ENCODE measurements at places on chromosomes 7 and 10. TPM values are rescaled to one million over a fixed set of nuclear protein-coding genes. Genes with fewer than 3 reads are reported as not detected.

The ADAM12 gene
- total RNA-seq: not detected

DNA sequence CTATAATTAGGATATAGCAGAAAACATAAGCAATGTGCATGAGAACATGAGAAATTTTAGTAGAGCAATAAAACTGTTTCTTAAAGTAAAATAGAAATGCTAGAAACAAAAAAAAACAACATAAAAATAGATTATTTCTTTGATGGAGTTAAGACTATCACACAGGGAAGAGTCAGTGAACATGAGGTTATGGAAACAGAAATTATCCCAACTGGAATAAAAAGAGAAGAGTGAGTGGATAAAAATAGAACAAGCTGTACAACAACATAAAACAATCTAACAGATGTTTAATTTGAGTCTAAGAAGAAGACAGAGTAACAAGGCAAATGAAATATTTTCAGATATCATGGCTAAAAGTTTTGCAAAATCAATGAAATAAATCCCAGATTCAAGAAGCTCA, 7.5 kb upstream of the OR6B1 start:
- no peak for DNase-seq

DNA sequence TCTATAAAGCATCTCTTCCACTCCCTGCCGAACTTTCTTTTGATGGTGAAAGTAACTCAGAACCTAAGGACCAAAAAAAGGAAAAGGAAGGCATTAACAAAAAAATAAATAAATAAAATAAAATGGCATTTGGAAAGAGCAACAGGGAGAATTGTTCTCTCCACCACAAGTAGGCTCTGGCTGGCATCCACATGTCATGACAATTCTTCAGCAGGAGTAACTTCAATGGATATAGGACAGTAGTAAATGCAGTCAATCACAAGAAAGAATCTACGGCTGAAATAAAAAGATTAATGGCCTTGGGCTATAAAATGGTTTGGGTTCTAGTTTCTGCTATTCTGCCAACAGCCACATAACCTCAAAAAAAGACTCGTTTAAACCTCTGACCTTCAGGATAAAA, 23.9 kb downstream of the NCAPG2 start:
- no peak for DNase-seq

GRCh38 chr10:33559105-33559504, 224.6 kb upstream of the NRP1 start:
- DNase-seq: no peak

DNA sequence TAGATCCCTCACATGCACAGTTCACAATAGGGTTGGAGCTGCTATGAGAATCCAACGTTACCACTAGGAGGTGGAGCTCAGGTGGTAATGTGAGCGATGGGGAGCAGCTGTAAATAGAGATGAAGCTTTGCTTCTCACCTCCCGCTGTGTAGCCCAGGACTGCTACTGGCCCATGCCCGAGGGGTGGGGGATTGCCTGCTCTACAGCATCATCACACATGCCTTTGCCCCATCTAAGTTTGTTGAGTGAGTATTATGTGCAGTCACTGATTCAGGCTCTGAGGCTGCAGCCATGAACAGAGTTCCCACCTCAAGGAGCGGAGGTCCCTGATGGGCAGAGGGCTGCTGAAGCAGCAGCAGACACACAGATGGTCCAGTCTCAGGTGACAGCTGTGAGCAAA, 94.1 kb downstream of the CHST15 start:
- DNase-seq: no peak

- no peak for DNase-seq
Observed at GRCh38 chr10:97406064-97406463, 4.9 kb upstream of the RRP12 start.

GRCh38 chr10:76082232-76082631, 650.8 kb downstream of the LRMDA start:
- no peak for DNase-seq
